ENCODE measurements at places on chromosomes 3 and 15.

DNA sequence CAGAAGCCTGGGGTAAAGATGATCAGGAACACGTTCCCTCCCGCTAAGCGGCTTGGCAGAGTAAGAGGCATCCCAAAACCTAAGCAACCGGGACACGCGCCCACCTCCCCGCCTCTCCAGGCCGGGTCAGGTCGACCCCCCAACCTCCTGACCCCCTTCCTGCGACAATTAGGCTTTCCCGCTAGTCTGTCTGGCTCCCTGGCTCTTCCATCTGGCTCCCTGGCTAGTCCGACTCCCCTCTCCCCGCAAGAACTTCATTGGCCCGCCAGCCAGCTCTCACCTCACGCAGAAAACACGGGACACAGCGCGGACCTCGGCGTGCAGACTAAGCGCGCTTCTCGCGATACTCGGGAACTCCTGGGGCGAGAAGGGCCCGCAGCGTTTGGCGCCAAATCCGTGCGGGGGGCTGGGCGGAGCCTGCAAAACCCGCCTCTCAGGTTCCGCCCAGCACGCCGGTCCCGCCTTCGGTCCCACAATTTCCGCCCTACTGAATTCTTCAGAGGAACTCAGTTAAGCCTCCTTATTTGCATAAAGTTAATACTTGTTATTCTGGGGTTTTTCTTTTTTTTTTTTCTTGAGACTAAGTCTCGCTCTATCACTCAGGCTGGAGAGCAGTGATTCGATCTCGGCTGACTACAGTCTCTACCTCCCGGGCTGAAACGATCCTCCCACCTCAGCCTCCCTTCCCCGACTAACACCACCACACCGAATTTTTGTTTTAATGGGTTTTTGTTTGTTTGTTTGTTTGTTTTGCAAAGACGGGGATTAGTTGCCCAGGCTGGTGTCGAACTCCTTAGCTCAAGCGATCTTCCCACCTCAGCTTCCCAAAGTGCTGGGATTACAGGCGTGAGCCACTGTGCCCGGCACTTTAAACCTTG lies at the start of gene TIPIN:
TIPIN (minus strand) TSS at position 327 of the 878 bp plus-strand sequence. CDS start 3,738 bp downstream, outside the sequence.
- DNase-seq = peak; percentile 89

- DNase-seq = no peak
Observed at GRCh38 chr3:123695731-123696640, 111.1 kb upstream of the HACD2 start.

DNA sequence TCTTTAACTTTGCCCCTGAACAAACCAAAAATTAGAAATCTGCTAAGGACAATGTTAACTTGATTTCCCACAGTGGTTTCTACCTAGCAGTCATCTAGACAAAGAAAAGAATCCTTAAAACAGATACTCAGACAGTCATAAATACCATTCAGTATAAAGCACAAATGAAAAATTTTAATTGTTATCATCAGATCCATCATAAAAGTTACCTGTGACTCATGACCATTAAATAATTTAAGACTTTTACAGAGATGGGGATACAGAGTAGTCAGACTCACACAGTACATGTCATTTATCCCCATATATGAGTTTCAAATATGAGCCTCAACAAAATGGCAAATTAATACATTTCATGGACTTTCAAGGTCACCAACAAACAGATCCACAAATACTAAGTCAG lies 116.8 kb downstream of the HERC1 start:
- DNase-seq = no peak

DNA sequence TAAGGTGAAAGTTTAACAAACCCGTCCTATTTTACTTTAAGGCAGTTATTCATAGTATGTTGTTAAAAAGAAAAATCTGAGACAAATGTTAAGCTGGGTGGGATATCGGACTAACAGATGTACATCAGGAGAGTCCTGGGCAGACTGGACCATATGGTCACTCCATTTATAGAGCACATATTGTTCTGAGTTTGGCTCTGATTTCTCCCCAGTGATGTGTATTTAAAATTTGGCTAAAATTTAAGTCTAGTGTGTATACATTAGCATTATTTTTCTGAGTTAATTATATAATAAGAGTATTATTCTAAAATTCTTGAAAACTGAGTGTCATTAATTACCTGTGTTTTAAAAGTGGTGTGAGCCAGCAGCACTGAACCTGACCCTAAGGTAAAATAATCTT lies 6.1 kb downstream of the GMPS start:
- no peak for DNase-seq

- no peak for DNase-seq
Observed at GRCh38 chr3:117168896-117169295, 459.3 kb downstream of the TUSC7 start.

- DNase-seq = no peak
Observed at GRCh38 chr3:25542492-25543039, 114.5 kb downstream of the RARB start.

DNA sequence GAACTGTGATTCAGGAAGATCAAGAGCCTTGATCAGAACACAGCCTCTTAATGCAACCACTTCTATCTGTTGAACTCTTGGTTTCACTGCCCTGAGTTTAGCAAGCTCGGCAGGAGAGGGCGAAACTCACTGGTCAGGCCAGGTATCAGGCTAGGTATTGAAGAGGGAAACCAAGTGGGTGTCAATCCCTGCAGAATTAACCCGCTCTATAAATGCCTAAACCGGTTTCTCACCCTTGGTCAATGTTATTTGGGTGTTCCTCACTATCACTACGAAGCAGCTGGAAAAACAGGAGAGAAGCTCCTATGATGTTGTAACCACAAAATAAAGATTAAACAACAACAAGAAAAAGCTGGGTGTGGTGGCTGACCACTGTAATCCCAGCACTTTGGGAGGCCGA lies 23.9 kb downstream of the LIPH start:
- no peak for DNase-seq

- no peak for DNase-seq
Observed at GRCh38 chr15:53462651-53463050, 296.8 kb downstream of the WDR72 start.

Measured in hematopoietic multipotent progenitor cell treated with erythropoietin and hydrocortisone succinate and interleukin-3 and kit ligand, for 15 days (in vitro differentiated cells).